ENCODE measurements at places on chromosomes 13 and 19.

GRCh38 chr19:11551603-11552235, 7.3 kb downstream of the ELOF1 start:
- DNase-seq = no peak

DNA sequence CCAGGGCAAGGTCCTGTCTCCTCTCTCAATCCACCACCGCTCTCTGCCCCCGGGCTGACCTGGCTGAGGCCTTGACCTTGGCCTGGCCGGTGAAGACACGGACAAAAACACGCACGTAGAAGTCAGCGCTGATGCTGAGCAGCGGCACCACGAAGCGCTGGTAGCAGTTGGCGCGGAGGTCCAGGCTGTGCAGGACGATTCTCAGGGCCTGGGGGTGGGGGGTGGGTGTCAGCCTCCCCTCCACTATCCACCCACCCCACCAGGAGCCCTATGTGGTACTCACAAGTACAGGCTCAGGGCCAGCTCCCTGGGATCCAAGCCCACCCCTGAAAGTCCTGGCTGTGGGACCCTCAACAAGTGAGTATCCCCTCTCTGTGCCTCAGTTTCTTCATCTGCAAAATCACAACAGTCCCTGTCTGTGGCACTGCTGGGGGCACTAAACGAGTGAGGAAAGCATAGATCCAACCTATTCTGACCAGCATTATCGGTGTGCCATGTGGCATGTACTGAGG, 6.4 kb downstream of the TRMT1 start:
- no peak for DNase-seq

- DNase-seq = no peak
Measured at GRCh38 chr13:34335014-34336007, 517.4 kb downstream of the RFC3 start.

DNA sequence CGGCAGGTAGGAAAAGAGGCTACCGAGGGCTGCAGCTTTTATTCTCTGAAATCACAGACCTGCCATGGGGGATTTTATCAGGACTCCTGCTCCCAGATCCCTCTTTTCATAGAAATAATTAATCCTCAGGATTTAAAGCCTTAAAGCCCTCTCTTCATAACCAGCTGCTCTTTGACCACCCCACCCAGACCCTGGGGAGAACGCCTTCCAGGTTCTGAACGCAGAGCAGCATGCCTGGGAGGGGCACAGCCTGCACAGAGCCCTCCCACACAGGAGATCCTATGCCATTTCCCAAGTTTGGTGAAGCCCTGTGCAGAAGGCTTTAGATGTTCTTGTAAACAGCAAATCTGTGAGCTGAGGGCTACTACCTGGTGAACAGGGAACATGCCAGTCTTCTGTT, 91.1 kb downstream of the STOML3 start:
- DNase-seq = no peak

DNA sequence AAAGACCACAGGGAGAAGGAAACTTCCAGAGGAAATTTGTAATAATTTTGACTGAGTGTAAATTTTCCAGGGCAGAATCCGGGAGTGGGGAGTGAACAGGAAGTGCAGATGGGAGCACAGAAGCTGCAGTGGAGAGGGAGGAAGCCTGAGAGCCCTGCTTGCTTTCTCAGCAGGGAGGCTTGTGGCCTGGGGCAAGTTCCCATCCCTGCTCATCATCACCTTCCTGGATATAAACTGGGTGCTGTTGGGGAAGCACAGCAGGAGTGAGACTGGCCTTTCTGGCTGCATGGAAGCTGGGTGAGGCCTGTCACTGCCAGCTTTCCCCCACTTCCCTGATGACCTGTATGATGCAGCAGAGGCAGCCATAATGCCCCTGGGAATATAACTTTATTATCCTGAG, 532.9 kb downstream of the SLITRK6 start:
- no peak for DNase-seq

DNA sequence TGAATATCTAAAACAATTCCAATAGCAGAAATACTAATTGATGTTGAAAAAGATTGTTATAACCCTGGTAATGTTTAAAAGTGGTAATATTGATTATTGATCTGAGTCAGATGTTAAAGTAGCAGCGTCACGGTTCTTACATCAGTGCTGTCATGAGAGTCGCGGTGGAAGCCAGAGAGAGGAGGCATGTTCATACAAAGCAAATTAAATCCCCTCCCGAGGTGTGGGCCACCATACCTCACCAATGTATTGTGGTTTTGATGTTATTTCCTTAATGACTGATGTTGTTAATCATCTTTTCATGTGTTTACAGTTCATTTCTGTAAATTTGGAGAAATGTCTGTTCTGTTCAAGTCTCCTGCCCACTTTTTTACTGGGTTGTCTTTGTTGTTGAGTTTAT, 11.2 kb downstream of the ZNF317 start:
- no peak for DNase-seq

DNA sequence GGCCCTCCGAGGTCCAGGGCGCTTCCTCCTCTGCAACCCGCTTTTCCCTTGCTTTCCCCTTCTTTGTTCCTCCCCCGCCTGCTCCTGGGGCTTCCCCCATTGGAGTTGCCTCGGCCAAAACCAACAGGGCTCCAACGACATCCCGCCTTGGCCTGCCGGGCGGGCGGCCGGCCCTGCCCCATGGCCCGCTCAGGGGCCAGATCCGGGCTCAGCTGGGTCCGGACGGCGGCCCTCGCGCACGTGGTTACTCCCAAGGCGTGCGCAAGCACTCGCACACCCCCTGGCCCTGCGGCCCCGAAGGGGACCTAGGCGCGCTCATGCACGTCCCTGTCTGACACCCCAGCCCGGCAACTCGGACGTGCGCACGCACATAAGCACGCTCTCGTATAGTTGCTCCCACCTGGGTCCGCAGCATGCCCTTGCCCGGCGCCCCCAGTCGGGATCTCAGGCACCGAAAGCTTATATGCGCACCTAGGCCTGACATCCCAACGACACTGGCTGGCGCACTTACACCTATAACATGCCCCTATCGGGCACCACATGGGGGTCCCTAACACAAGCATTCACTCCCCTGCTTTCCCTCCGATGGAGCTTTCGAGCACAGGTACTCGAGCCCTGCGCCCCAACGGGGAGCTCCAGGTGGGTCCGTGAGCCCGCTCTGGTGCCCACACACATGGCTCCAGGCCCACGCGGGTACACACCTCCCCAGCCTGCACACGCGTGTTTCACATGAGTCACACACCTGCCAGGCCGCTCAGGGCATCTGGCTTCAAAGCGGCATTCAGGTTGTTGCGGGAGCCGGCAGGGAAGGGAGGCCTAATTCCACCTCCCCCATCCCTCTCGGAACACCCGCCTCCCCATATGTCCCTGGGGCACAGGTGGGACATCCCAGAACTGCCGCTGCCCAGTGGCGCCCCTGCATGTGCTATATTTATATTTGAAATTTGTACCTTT, 15.0 kb downstream of the NFIX start:
- no peak for DNase-seq

GRCh38 chr13:99191900-99192399, 8.7 kb upstream of the UBAC2 start:
- no peak for DNase-seq

GRCh38 chr19:46718157-46718933, 1.4 kb upstream of the PRKD2 start:
- DNase-seq = peak; percentile 83

- DNase-seq = no peak
Measured at GRCh38 chr19:35178701-35179100, 24.2 kb downstream of the FXYD5 start.

GRCh38 chr13:36046672-36047071, 84.5 kb downstream of the DCLK1 start:
- no peak for DNase-seq

GRCh38 chr13:67184247-67184646, 45.9 kb downstream of the PCDH9 start:
- DNase-seq = no peak

GRCh38 chr13:47843005-47843404, 158.1 kb downstream of the SUCLA2 start:
- DNase-seq = no peak

DNA sequence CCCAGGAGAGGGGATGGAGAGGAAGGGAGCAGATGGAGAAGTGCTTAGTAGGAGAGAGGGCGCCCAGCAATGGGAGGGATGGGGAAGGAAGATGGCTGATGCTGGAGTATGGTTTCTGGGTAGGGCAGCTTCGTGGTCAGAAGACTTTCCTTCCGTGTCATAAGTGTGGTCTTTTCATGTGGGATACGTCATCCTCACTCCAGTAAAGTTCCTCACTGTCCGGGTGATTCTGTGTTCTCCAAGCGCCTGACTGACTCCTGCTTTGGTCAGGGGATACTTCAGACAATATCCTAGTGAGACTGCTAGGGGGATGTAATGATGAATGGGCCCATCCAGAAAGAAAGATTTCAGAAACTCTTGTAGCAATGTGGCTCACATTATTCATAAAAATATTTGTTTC, 3.9 kb upstream of the OR10H3 start:
- no peak for DNase-seq

DNA sequence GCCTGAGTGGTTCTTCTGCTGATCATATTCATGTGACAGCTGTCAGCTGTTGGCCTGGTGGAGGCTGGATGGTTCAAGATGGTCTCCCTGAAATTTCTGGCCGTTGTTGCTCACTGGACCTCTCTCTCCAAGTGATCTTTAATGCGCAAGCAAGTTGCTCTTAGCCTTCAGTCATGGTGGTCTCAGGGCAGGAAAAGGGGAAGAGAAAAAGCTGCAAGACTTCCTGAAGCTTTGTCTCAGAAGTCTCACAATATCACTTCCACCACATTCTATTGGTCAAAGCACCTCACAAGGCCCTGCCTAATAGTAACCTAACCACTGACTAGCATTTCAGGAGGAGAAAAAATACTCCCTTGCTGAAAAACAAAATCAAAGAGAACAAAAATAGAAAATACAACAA, 1.6 kb upstream of the ZNF567 start:
- DNase-seq = no peak

DNA sequence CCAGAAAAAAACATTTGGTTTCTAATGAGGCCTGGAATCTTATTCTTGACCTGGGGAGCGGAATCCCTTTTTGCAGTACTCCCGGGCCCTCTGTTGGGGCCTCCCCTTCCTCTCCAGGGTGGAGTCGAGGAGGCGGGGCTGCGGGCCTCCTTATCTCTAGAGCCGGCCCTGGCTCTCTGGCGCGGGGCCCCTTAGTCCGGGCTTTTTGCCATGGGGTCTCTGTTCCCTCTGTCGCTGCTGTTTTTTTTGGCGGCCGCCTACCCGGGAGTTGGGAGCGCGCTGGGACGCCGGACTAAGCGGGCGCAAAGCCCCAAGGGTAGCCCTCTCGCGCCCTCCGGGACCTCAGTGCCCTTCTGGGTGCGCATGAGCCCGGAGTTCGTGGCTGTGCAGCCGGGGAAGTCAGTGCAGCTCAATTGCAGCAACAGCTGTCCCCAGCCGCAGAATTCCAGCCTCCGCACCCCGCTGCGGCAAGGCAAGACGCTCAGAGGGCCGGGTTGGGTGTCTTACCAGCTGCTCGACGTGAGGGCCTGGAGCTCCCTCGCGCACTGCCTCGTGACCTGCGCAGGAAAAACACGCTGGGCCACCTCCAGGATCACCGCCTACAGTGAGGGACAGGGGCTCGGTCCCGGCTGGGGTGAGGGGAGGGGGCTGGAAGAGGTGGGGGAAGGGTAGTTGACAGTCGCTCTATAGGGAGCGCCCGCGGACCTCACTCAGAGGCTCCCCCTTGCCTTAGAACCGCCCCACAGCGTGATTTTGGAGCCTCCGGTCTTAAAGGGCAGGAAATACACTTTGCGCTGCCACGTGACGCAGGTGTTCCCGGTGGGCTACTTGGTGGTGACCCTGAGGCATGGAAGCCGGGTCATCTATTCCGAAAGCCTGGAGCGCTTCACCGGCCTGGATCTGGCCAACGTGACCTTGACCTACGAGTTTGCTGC, at the start of gene ICAM4:
Gene ICAM4, plus strand, starts transcription at position 153 of the 935 bp plus-strand sequence. Its CDS starts 58 bp downstream, at position 211.
- DNase-seq = peak; percentile 55

- no peak for DNase-seq
Measured at GRCh38 chr19:50819636-50820035, 4.0 kb downstream of the KLK1 start.

- no peak for DNase-seq
Measured at GRCh38 chr13:59038824-59039223, 1124.9 kb downstream of the DIAPH3 start.
